EL (cell line): ENCODE measurements at places on chromosomes 4 and X.

DNA sequence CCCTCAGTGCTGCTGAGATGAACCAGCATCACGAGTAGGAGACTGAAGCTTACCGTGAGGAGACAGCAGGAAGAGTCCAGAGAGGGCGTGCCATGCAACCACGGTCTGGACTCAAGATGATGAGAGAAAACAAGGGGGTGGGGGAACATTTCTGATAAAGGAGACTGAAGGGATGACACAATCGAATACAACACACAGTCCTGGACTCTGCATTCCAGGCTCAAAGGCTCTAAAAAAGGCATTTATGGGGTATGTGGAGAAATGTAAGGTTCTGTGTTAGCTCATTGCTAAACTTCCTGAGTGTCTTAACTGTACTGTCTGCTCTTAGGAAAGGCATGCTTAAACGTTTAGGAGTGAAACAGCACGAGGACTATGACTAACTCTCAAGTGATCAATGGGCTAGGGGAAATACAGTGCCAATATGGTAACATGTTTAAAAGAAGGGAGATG is 20.6 kb upstream of the IRAK1 start:
- DNase-seq = peak; percentile 80

DNA sequence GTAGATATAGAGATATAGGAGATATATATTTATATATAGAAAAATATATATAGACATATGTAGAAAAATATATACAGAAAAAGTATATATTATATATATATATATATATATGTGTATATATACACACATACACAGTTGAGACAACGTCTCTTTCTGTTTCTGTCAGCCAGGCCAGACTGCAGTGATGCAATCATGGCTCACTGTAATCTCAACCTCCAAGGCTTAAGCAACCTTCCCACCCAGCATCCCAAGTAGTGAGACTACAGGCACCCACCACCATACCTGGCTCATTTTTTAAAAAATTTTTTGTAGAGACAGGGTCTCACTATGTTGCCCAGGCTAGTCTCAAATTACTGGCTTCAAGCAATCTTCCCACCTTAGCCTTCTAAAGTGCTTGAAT is 426.3 kb downstream of the GPM6A start:
- DNase-seq = no peak

DNA sequence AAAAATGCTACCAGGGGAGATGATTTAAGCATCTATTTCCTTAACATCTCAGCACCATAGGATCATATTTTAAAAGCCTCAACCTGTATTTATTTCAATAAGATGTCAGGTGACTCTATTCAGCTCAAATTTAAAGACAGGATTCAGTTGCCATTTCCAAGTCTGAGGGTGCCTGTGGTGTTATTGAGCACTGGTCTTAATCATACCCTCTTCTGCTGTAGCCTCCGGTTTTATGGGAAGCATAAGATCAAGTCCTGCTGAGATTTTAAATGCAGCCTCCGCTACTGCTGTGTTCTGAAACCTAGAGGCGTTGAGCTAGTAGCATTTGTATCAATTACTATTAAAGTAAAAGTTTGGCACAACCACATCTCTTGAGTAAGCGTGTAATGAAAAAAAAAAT is 185.7 kb upstream of the NWD2 start:
- no peak for DNase-seq

- DNase-seq = peak; percentile 14
These were observed 3.0 kb downstream of the WWC2 start for GRCh38 chr4:183101956-183102480.

GRCh38 chrX:134526399-134526798 is 66.4 kb downstream of the HPRT1 start:
- peak; percentile 53 for DNase-seq

- no peak for DNase-seq
These were observed 9.4 kb upstream of the AP1S2 start for GRCh38 chrX:15864023-15864422.

DNA sequence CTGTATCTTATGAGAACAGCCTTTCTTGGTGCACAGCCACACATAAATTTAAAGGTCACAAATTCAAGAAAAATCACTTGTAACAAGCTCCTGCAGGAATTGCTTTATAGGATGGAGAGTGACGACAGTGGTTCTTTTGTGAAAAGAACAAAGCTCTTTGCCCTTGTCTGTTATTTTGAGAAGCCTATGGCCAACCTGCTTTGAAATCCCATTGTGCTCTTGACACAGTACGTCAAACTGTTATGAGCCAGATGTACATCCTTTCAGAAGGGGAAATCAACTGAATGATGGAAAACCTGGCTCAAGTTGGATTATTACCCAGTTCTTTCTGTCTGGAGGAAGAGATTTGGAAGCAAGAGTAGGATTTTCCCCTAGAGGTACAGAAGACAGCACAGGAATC is 1454.2 kb downstream of the ARAP2 start:
- DNase-seq = no peak
